ENCODE measurements at places on chromosomes 13 and 19. TPM values are rescaled to one million over a fixed set of nuclear protein-coding genes. Genes with fewer than 3 reads are reported as not detected.

Gene FAM216B
- total RNA-seq: 0.22 TPM

Gene YJU2
- total RNA-seq: 11.7 TPM

Gene CD79A
- total RNA-seq: not detected

Gene MAG
- total RNA-seq: not detected

Gene NLRP5
- not detected for total RNA-seq

Gene RPS15
- total RNA-seq: 479 TPM

Gene ZFP30
- 6.6 TPM for total RNA-seq

Gene SYNE4
- 0.13 TPM for total RNA-seq

Gene PALM
- 18.9 TPM for total RNA-seq

Gene ABHD13
- total RNA-seq: 5.5 TPM

Gene UFM1
- total RNA-seq: 32.3 TPM

Gene NPAS1
- 0.54 TPM for total RNA-seq
